ENCODE measurements at places on chromosomes 1 and 21.

DNA sequence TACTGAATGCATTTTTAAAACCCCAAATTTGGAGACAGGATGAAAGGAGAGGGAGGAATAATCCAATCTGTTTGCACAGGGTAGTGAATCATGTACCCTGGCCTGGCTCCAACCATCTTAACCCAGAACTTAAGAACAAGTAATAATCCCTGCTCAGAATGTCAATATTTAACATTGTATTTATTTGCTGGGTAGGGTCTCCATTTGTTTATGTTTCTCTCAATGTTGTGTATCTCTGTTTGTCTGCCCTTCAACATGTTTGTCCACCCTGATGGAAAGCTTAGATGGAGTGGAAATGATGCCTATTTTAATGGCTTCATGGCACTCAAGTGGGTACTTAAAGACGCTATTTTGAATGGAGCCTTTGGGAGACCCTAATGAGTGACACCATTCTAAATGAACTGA, 54.4 kb upstream of the CDC42BPA start:
- DNase-seq = peak; percentile 69

GRCh38 chr1:12196641-12197482, 30.1 kb downstream of the TNFRSF1B start:
- DNase-seq = no peak

DNA sequence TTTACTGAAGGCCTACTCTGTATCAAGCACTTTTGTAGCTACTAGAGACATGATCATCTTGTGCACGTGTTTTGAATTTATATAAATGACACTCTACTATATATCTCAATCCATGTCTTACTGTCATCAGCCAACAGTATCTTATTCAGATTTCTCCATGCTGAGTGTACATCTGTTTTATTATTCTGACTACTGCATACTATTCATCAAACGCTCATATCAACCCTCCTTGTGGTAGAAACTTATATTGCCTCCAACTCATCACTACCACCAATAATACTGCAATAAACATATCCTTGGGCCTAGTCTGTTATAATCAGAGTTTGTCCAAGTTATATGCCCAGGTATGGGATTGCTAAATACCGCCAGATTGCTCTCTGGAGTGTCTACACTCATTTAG, 81.6 kb upstream of the IRF2BP2 start:
- peak; percentile 36 for DNase-seq

GRCh38 chr21:46181953-46182547, 2.2 kb downstream of the SPATC1L start:
- no peak for DNase-seq

- no peak for DNase-seq
Observed at GRCh38 chr1:60899464-60899863, 182.9 kb upstream of the NFIA start.

GRCh38 chr1:55124470-55124869, 85.1 kb downstream of the PCSK9 start:
- DNase-seq = no peak

GRCh38 chr1:30683699-30684098, 39.7 kb downstream of the MATN1 start:
- DNase-seq = no peak

- no peak for DNase-seq
Observed at GRCh38 chr1:198024782-198025181, 107.6 kb downstream of the LHX9 start.

DNA sequence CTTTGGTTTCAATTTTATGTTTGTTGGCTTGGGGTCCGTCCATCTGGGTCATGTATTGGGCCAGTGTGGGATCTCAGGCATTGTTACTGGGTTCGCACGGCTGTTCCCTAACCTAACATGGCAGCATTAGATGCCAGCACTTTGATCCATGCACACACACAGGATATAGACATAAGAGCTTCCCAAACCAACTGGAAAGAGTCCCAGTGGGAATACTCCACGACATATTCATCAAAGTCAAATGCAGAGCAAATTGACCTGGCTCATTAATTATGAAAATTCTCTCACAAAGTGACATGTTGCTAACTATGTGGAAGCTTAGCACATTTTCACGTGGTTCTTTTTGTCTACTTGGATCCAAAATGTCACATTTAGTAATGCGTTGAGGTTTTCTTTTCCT, 130.4 kb downstream of the SETD4 start:
- DNase-seq = no peak

DNA sequence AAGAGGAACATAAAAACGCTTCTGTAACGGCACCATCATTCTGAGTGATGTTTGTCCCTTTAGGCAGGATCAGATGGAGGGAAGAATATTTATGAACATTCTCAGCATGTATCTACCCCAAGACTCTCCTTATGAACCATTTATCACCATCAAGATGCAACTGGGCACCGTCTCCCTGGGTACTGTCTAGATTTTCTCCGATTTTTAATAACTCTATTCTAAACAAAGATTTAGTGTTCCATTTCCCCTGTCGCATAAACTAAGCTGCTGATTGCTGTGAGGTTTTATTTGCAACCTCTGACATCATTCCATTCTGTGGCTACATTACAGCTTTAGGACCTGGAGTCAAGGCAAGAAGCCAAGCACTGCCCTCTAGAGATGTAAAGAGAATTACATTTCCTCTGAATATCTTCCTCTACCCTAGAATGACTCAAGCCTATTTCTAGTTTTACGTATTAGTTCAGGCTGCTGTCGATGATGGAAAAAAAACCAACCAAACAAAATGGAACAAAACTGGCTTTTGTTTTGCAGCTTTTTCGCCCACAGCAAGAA, 130.1 kb upstream of the MAP1LC3C start:
- DNase-seq = no peak

DNA sequence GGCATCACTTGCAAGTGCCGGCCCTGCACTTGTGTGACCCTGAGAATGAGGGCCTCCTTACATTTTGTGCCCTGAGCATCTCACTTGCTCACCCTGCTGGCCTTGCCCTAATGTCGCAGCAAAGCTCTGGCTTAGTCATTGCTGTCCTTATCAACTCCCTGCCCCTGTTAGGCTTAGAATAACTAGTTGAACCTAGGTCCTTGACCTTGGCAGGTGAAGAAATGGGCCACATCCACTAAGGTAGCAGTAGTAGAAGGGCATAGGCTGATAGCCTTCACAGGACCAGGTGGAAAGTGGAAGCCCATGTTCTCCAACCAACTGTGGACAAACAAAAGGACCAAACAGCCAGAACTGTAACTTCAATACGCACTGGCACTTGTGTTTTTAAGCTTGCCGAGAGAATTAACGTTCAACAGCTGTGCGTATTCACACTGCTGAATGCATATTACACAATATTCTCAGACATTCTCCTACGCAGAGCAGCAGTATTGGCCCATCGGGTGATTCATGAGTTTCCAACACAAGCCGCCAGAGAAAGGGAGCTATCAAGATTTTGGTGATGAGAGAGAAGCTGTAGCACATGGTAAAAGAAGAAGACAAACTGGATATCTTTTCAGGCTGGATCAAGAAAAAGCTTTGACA, 27.7 kb upstream of the PTGFRN start:
- DNase-seq = peak; percentile 99

DNA sequence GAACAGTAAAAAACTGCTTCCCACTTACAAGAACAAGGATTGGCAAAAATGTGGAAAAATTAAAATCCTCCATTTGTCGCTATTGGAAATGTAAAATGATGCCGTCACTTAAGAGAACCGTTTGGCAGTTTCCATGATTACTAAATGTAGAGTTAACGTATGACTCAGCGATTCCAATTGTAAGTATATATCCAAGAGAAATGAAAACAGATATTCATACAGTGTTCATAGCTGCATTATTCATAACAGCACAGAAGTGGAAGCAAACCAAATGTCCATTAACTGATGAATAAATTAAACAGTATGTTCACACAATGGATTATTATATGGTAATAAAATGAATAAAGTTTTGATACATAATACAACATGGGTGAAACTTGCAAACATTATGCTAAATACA, 971.0 kb downstream of the AMY1C start:
- DNase-seq = no peak

Measured in fibroblast of pulmonary artery (primary cell).